BJ (cell line): ENCODE measurements at places on chromosomes 13 and 19. TPM values are rescaled to one million over a fixed set of nuclear protein-coding genes. Genes with fewer than 3 reads are reported as not detected.

- DNase-seq = no peak
These were observed 68.4 kb downstream of the SPATA13 start for GRCh38 chr13:24228852-24229458.

DNA sequence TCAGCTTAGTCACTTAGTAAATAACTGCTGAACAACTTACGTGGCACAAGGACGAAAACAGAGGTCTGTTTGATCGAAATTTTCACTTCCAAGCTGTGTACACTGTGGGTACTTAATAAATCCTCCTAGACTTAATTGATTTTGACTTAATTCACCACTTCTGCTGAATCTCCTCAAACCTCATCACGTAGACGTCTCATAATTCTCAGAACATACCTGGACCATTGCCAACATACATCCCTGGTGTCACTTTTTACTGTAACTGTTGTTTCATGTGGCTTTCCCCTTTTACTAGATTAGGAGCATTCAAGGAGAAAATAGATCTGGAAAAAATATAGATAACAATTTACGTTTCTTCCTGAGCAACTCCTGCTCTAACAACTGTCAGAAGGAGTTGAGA, 105.0 kb downstream of the MBNL2 start:
- DNase-seq = no peak

- no peak for DNase-seq
These were observed 14.2 kb downstream of the TSSK6 start for GRCh38 chr19:19500975-19501644.

- no peak for DNase-seq
These were observed 28.1 kb downstream of the BRD4 start for GRCh38 chr19:15304140-15304705.

GRCh38 chr19:36719687-36720556, 32.5 kb downstream of the ZNF567 start:
- DNase-seq = no peak

GRCh38 chr13:68304286-68304893, 1074.3 kb upstream of the PCDH9 start:
- no peak for DNase-seq

GRCh38 chr13:24630851-24631620, 49.2 kb upstream of the ATP12A start:
- no peak for DNase-seq

DNA sequence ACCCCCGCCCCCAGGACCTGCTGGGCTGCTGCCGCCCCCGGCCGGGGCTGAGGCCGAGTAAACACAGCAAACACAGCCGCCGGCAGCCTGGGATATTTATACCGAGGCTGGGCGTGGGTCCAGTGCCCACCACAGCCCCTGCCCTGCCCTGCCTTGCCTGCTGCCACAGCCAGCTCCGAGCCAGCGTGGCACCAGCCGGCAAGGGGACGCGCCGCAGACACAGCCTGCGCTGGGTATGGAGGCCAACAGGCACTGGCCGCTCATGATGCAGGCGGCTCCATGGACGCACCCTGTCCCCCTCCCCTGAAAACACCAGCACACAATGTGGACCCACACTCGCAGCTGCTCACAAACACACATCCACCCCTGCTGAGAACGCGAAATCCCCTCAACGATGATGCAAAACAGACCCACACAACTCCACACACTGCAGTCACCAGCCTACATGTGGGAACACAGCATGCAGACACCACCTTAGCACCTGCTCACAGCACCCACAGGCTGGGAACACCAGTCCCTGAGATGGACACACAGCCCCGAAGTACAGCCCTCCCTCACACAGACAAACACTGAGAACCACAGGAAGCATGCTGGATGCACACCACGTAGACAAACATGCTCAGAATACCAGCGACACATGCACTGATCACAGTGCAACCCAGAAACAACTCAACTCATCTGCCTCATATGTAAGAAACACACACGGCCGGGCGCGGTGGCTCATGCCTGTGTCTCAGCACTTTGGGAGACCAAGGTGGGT, 16.2 kb downstream of the CCDC97 start:
- peak; percentile 38 for DNase-seq

DNA sequence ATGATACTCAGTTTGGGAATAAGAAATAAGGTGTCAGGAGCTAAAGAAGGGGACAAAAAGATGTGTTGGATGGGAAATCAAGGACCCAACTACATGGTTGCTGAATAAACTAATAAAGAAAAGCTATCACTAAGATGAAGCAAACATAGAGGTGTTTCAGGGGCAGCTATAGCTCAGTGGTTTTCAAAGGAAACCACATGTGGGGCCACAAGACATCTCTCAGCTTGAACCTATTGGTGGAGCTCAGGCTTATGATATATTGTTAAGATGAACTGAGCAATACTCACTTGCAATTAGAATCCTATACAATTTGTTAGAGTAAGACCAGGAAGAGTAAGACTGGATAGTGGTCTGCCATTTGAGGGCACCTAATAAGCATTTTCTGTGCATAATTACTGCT, 45.1 kb upstream of the SPRY2 start:
- DNase-seq = no peak

GRCh38 chr13:43081866-43082265, 58.5 kb downstream of the DNAJC15 start:
- no peak for DNase-seq

GRCh38 chr19:37329686-37330085, 41.2 kb upstream of the ZNF527 start:
- DNase-seq = no peak

GRCh38 chr13:28718196-28718542, 601 bp downstream of the SLC46A3 start:
- DNase-seq = no peak

Gene ADM5
- polyA plus RNA-seq = 0.39 TPM in 2 replicates

DNA sequence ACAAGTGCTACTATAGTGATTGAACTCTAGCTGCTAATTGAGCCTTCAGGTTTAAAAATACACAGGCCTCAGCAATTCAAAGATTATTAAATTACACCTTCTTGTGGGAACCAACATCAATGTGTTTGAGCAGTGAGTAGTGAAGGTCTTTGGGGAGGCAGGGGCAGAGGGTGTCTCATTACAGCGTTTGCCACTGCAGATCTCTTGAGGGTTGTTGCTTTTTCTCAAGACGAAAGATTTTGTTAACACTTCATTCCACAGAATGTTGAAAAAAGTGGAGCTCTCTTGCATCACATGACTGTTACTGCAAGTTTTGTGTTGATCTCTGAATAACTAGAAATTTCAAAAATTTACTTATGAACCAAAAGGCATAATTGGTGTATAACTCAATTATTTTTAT, 253.6 kb downstream of the ATP8A2 start:
- DNase-seq = no peak
